Lower leg skin (tissue), 4 donors: ENCODE measurements at places on chromosomes 4 and X. TPM values are rescaled to one million over a fixed set of nuclear protein-coding genes. Genes with fewer than 3 reads are reported as not detected.
A peak's percentile ranks its signal among the peaks of the same experiment; 100 is the strongest.

- no peak for DNase-seq
Observed at GRCh38 chr4:147640331-147640730, 23.1 kb downstream of the TMEM184C start.

- DNase-seq, result peak; percentile 69
Observed at GRCh38 chr4:165207431-165208220, at the start of gene KLHL2. TSS of gene KLHL2 (plus strand) at chr4:165207561. CDS start at chr4:165207877, 316 bp downstream.

DNA sequence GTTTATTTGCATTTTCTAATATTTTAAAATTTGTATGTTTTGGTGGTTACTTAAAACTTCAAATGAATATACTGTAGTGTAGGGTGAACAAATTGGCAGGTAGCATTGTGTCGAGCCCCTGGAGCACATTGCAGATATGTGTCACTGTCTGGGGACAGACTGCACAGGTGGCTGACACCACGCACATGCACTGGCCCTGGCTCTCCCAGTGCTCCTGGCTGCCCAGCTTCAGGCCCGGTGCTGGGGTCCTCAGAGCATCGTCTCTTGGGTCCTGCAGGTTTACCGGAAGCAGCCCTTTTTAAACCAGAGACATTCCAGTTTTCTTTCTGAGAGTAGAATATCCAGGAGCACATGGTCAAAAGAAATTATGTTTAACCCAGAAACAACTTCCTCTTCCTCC, 15.6 kb downstream of the BST1 start:
- DNase-seq, result no peak

DNA sequence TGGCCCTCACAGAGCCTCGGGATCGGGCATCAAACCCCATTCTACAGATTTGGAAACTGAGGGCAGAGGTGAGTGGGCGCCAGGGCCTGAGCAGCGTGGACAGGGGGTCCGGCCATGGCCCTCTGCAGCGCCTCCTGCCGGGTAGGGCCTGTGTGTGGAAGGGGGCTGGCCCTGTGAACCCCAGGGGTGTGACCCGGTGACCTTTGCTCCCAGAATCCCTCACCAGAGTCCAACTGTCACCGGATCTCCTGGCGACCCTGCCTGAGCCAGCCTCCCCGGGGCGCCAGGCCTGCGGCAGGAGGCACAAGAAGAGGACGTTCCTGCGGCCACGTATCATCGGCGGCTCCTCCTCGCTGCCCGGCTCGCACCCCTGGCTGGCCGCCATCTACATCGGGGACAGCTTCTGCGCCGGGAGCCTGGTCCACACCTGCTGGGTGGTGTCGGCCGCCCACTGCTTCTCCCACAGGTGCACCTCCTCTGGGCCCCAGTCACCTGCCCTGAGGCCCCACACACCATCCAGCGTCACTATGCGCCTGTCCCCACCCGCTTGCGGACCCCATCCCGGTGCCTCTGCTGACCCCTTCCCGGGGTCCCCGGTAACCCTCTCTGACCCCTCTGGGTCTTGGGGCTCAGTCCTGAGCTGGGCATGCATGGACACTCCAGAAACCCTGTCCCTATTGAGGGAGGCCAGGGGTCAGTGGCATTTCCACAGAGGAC, 4.2 kb downstream of the HGFAC start:
- no peak for DNase-seq

DNA sequence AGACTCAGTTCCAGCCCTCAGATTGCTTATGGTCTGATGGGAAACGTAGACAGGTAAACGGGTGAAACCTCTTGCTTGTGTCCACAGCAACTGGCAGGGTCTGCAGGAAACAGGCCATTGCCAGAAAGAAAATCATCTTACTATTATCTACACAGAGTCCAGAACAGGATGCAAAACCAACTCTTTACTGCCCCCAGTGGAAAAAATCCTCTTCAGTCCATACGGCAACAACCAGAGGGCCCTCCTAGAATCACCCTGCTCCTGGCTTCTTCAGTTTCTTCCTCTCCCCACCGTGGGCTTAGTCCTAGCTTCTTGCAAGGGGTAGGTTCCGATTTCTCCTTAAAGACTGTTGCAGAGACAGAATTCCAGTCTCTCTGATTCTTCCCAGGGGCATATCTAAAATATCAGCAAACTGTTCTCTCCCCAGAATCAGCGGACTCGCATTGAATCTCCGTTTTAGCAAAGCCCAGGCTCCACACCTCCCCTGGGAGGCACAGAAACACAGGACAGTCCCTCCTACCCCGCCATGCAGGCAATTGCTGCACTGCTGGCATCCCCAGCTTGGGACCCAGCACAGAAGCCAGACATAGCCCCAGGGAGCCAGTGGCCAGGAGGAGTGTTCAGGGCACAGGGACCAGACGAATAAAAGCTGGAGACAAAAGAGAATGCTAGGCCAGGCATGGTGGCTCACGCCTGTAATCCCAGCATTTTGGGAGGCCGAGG, 41.0 kb upstream of the SH3RF1 start:
- DNase-seq, result no peak

DNA sequence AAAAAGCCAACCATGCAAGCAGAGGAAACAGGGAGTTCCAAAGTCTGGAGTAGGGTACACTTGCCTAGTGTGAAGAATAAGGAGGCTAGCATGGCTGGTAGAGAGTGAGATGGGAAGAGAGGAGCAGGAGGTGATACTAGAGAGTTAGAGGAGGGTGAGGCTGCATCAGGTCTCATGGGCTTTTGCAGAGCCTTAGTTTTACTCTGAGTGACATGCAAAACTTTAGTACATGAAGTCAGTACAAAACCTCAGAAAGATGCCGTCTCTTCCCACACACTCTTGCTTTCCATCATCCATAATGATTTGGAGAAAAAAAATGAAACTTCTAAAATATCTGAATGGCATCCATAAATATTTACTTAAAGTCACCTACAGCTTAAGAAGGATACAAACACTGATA, 5.0 kb downstream of the OPRPN start:
- no peak for DNase-seq

GRCh38 chr4:107058828-107059227, 22.7 kb upstream of the DKK2 start:
- DNase-seq, result no peak

- DNase-seq, result no peak
Observed at GRCh38 chr4:657834-658667, 16.0 kb downstream of the ATP5ME start.

GRCh38 chr4:4560642-4561041, 18.8 kb upstream of the STX18 start:
- DNase-seq, result no peak

DNA sequence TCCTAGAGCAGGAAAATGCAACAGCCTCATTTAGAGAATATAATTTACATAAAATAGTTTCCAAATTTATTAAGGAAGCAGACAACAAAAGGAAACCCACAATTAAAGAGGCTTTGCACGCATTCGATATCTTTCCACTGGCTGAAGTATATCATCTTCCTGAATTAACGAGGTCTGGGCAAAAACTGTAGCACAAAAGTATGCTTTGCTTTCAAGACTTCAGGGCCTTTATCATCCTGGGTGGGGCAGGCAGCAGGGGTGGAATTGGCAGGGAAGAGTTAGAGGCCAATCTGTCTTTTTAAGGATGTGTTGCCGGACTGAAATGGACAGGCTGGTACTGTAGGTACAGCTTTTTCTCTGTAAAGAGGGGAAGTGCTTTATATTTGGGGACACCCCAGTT, 17.0 kb upstream of the STX18 start:
- no peak for DNase-seq

DNA sequence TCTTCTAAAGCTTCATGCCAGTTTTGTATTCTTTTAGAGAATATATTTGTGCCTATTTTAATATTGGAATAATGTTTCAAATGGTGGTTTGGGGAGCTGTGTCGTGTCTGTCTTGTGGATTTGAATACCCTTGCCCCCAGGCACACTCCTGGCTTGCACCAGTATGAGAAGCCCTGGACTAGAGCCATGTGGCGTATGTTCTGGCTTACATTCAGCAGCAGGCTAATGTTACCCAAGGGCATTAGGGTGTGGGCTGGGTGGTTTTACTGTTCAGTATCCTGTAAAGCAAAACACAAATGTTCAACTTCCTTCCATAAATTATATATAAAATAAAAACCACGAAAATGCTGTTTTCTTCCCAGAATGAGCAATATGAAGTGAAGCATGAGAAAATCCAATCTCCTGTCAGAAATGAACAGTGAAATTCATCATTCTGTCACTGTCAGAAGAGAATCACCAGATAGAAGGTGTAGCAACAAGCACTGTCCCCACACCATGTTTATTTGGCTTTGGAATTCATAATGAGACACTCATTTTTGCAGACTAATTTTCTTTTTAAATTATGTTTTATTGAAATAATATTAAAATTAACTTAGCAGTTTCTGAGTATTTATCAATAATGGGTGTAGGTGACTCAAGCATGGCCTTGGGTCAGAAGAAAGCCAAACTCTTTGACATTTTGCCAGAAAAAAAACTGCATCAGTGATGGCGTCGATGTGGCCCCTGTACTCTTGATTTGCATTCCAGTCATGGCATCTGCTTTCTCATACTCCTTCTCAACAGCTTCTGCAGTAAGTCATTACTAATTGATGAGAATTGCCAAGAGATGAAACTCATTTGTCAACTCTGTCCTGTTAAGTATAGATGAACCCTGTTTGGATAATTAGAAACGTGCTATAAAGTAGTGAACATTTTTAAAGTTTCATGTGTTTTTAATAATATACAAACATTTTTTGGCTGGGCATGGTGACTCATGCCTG, 43.8 kb downstream of the WWC2 start:
- peak; percentile 87 for DNase-seq

DNA sequence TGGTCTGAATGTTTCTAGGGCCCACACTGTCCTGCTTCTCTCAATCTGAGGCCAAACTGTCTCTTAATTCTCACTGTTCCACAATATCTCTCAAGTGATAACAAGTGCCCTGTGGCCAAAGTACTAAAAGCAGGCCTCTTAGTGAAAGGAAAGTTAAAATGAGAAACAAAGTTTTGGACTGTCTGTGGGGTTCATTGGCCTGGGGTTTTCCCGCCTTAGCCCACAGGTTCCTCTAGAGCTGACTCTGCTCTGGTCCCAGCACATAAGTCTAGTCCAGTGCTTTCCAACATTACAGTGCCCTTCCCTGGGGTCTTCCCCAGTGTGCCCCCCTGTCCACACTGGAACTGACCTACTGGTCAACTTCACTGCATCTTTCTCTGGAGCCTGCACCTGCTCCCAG, 6.3 kb downstream of the MAGEB1 start:
- no peak for DNase-seq

Gene TRAM1L1
- 1.3 TPM for total RNA-seq

Gene MAD2L1
- 1.6 TPM for total RNA-seq

Gene TMEM192
- 7.0 TPM for total RNA-seq

Gene OPRPN
- 1.4 TPM for total RNA-seq

Gene XPNPEP2
- 2.7 TPM for total RNA-seq

Gene FREM3
- not detected for total RNA-seq
